H9 (cell line): ENCODE measurements at places on chromosomes 2 and 18. TPM values are rescaled to one million over a fixed set of nuclear protein-coding genes. Genes with fewer than 3 reads are reported as not detected.

DNA sequence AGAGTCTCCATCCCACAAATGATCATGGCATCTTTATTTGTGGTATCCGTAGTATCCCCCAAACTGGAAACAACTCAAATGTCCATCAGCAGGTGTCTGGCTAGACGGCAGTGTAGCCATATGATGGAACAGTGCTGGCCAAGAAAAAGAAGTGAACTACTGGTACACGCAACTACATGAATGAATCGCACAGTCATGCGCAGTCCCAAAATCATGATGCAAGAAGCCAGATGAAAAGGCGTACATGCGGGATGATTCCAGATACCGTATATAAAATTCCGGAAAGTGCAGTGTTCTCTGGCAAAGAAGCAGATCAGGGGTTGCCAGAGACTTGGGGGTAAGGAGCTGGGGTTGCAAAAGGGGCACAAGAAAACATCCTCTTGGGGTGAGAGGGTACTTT lies 102.5 kb downstream of the ASAP2 start:
- no peaks in the 10 kb centered on the region for H3K36me3 ChIP-seq
- no peak overlapping the region for H3K4me3 ChIP-seq
- no peaks in the 10 kb centered on the region for H3K4me1 ChIP-seq
- no peak for DNase-seq

DNA sequence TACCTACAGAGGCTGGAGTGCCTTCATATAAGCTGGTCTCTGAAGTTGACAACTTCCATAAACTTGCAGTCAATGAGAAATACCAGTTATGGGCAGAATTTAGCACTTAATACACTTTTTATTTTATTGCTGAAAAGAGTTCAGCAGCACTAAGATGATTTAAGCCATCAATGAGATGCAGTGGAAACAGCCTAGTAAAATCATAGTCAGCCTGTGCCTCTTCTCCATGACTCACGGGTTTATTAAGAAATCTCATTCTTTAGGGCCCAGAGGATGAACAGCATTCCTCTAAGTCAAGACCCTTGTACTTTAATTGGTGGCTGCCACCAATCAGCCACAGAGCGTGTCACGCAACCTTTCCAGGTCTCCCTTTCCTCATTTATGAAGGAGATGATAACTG lies 1357.9 kb upstream of the CELF4 start:
- DNase-seq: no peak
- 0 out of 2 replicates have a peak, but pooled peaks cover 4% of the 10 kb centered on the region for H3K4me1 ChIP-seq
- H3K27ac ChIP-seq: no peak overlapping the region
- no peaks in the 10 kb centered on the region for H3K27me3 ChIP-seq
- no peak overlapping the region for H3K4me3 ChIP-seq

GRCh38 chr2:84904717-84905174 lies 710 bp upstream of the TMSB10 start:
- peak overlapping the region; percentile 76 for H3K4me3 ChIP-seq
- H3K36me3 ChIP-seq: peaks cover 20% of the 10 kb centered on the region
- peak; percentile 72 for DNase-seq
- no peak overlapping the region for H3K27ac ChIP-seq
- H3K27me3 ChIP-seq: peaks cover 2% of the 10 kb centered on the region; the same call in 1 of the 2 replicates

DNA sequence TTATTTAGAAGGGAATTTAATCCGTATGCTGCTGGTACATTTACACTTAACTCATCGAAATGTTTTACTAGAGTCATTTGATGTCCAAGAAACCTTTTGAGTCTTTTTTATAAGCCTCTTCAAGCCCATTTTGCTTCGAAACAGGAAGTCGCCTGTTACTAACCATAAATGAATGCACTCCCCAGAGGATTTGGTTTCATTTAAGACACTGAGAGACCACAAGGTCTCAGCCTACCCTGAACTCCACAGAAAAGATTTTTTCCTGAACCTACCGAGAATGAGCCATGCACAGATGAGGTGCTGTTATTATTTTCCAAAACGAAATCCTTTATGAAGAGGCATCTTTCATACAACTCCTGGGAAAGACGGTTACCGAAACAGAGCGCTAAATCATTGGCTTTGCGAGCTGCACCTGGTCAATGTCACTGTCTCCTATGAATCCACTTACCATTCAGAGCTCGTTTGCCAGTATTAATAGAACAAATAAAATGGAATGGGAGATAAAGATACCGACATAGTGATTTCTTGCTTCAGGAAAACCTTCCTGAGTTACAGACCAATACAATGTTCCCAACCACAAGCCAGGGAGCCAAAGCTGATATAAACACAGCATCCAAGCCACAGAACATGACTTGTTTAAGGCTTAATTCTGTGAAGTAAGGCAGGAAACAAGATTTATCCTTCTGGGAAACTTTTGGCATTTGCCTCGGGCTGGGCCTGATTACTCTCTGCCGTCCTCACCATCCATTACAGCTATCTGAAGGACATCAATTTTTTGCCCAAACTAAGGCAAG lies 382.1 kb downstream of the OSR1 start:
- no peak overlapping the region for H3K4me3 ChIP-seq
- H3K4me1 ChIP-seq: no peaks in the 10 kb centered on the region; the same call in 1 of the 2 replicates
- DNase-seq: no peak
- H3K36me3 ChIP-seq: no peaks in the 10 kb centered on the region

GRCh38 chr2:89833780-89834117 lies 1142.3 kb downstream of the RPIA start:
- no peak for DNase-seq
- no peak overlapping the region for H3K4me3 ChIP-seq
- peaks cover 74% of the 10 kb centered on the region for H3K36me3 ChIP-seq

DNA sequence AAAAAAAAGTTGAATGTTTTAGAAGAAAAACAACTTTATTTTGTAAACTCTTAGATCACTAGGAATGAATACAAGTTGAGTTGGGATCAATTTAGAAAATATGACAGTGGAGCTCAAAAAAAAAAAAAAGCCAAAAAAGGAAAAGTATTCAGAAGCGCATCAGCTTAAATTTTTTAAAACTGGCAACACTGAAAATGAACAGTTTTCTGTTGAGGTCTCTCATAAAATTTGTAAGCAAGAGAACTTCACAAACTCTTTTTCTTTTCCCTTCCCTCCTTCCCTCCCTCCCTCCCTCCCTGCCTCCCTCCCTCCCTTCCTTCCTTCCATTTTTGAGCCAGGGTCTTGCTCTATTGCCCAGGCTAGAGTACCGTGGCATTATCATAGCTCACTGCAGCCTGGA lies 143.9 kb downstream of the B3GNT2 start:
- no peaks in the 10 kb centered on the region; the same call in 1 of the 2 replicates for H3K4me1 ChIP-seq
- DNase-seq: no peak
- H3K27me3 ChIP-seq: no peaks in the 10 kb centered on the region
- H3K36me3 ChIP-seq: no peaks in the 10 kb centered on the region

The AMER3 gene
- 0.59 TPM in 2 replicates for total RNA-seq

DNA sequence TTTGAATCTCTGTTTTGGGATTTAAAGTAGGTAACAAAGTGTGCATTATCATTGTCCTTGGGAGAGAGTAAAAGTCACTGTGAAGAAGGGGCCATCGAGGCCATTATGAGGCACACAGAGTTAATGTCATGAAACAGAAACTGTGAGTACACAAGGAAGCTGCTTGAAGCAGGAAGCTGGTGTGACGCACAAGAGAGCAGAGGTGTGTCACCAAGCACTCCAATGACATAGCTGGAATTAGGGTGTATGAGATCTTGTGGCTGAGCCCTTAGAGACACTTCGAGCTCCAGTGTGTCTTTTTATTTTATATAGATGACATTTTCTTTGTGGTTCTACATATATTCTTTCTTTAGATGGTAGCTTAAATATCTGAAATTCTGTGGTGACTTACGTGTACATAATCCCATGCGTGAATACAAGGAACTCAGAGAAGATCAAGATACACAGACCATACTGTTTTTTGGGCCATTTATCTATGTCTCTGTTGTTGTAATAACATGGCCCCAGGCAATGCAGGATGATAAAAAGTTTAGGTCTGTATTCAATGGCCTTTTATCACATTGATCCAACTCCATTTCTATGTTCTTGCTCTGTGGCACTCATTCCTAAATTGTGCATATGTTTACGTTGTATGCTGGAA lies 164.7 kb upstream of the FAM98A start:
- H3K27ac ChIP-seq: no peak overlapping the region
- H3K4me3 ChIP-seq: no peak overlapping the region
- DNase-seq: no peak
- peaks cover 14% of the 10 kb centered on the region; the same call in 1 of the 2 replicates for H3K36me3 ChIP-seq
- H3K27me3 ChIP-seq: no peaks in the 10 kb centered on the region
- H3K4me1 ChIP-seq: no peaks in the 10 kb centered on the region

DNA sequence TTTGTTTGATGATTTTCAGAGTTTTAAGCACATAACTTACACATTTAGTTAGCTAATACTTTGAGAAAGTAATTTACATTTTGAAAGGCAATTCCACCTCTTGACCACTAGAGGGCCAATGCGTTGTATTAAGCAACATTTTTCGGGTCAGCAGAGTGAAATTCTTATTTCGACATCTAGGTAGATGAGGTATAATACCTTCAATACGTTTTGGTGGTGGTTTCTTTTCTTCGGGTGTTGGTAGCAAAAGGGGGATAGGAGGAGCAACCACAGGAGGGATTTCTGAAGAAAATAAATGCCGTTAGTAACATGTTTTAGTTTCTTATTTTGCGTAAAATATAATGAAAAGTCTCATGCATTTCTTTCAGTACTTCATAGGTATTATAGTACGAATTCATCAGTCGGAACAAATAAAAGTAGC lies 106.3 kb downstream of the TTN start:
- no peaks in the 10 kb centered on the region for H3K27me3 ChIP-seq
- no peaks in the 10 kb centered on the region for H3K4me1 ChIP-seq
- H3K27ac ChIP-seq: no peak overlapping the region
- no peak overlapping the region for H3K4me3 ChIP-seq
- H3K36me3 ChIP-seq: no peaks in the 10 kb centered on the region; the same call in 2 of the 3 replicates

DNA sequence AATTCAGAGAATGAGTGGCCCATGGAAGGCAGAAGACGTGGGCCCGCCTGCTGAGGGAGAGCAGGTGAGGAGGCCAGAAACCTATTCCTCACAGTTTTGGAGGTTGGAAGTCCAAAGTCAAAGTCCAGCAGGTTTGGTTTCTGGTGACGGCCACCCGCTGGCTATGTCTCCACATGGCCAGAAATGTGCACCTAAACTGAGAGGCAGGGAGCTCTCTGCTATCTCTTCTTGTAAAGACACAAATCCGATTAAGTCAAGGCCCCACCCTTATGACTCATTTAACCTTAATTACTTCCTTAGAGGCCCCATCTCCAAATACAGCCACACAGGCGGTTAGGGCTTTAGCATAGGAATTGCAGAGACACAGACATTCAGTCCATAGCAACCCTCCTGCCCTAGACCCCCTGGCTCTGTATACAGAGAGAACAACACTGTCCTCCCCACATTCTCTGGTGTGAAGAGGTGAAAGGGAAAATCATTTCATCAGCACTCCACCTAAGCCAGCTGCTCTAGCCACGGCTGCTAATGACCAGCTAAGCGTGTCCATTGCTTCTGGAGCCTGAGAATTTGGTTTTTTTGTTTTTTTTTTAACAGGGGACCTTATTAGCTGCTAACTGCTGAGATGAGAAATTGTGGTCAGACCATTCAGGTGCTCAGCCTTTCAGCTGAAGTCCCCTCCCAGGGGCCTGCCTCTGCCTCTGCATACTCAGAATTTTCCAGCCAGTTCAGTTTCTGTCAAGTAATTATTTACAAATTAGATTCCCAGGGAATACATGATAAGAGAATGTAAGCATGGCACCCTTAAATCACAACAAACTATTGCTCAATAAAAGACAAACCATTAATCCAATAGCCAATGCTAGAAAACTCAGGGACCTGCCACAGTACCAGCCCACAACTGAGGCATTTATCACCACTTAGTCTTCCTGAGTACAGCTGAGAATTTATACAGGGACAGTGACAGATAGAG lies 368.7 kb upstream of the ID2 start:
- 0 out of 2 replicates have a peak, but pooled peaks cover 2% of the 10 kb centered on the region for H3K4me1 ChIP-seq
- no peak overlapping the region for H3K4me3 ChIP-seq
- H3K36me3 ChIP-seq: no peaks in the 10 kb centered on the region; the same call in 2 of the 3 replicates
- H3K27me3 ChIP-seq: no peaks in the 10 kb centered on the region

DNA sequence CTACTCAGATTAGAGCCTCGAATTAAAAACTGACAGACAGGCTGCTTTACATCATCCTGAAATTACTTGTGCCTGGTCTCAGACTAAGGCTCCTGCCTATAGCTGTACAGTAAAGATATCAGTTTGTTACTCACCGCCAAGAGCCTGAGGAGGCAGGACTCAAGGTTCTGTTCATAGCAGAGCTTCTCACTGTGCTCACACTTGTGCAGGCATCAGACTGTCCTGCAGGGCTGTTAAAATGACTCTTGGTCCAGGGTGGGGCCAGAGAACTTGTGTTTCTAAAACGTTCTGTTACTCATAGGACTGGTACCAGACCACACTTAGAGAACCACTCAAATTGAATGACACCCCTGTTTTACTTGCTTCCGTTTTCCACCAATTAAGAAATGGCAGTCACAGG lies 310.0 kb downstream of the DPP10 start:
- H3K36me3 ChIP-seq: no peaks in the 10 kb centered on the region
- H3K4me1 ChIP-seq: no peaks in the 10 kb centered on the region
- DNase-seq: no peak
- no peaks in the 10 kb centered on the region for H3K27me3 ChIP-seq
- no peak overlapping the region for H3K4me3 ChIP-seq

DNA sequence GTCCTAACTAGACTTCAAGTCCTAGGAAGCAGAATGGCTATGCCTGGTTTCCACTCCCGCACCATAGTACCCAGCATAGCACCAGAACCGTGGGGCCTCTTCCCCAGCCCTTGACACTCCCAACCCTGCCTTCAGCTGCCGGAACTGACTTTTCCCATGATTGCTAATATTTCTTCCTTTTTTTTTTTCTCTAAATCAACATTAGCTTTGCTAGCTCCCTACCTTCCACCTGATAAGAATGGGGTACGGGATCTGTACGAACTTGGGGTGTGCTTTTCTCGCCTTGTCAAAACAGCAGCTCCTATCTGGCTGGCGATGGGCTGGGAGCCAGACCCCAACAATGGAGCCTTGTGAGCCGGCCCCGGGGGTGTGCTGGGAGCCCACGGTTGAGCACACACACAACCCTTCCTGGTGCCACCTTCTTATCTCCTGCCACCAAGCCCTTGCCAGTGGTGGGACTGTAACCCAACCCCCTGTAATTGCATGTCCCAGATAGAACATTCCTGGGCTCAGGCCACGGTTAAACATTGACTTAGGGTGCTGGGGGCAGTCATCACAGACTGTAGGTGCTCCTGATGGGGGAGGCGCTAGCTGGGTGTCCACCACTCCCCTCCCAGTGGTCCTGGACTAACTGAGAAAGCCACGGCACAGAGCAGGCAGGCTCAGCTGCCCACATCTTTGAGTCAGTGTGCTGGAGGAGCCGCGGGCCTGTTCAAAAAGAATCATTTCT lies 213.0 kb upstream of the HAAO start:
- H3K4me1 ChIP-seq: no peaks in the 10 kb centered on the region
- no peaks in the 10 kb centered on the region for H3K27me3 ChIP-seq
- DNase-seq: no peak

GRCh38 chr2:65620026-65620425 lies 187.6 kb upstream of the SPRED2 start:
- no peak overlapping the region for H3K27ac ChIP-seq
- H3K36me3 ChIP-seq: no peaks in the 10 kb centered on the region
- no peak overlapping the region for H3K4me3 ChIP-seq
- no peaks in the 10 kb centered on the region for H3K4me1 ChIP-seq
- DNase-seq: no peak

The RESP18 gene
- not detected in 2 replicates for total RNA-seq

- H3K36me3 ChIP-seq: peaks cover 19% of the 10 kb centered on the region
- H3K4me3 ChIP-seq: no peak overlapping the region
- DNase-seq: peak; percentile 79
These were observed 49.8 kb downstream of the CAB39 start for GRCh38 chr2:230762317-230762896.

The RAB6C gene
- total RNA-seq: not detected in 2 replicates

GRCh38 chr18:48229552-48229981 lies 179.6 kb downstream of the ZBTB7C start:
- no peak overlapping the region for H3K27ac ChIP-seq
- no peaks in the 10 kb centered on the region for H3K4me1 ChIP-seq
- H3K4me3 ChIP-seq: no peak overlapping the region
- H3K27me3 ChIP-seq: no peaks in the 10 kb centered on the region
- no peak for DNase-seq

The ALPP gene
- total RNA-seq: 0.15 and 0.20 TPM in 2 replicates

The TDRD15 gene
- total RNA-seq: not detected in 2 replicates
